ENCODE measurements at places on chromosomes 1 and 21.
A peak's percentile ranks its signal among the peaks of the same experiment; 100 is the strongest.

DNA sequence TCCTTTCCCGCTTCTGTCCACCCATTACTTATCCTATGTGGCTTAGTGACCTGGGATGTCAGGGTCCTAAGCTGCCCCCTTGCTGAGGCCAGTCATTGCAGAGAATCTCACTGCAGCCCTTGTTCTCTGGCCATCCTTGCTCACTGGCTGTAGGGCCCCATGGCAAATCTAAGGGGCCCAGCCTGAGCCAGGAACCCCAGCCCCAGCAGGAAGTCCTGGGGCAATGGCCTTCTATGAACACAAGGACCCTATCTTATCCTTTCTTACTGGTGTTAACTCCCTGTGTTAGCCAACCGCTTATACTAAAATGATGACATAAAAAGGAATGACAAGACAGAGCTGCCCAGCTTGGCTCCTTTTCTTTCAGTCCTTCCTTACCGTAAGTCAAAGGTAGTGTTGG, 29.9 kb downstream of the DHCR24 start:
- no peak for DNase-seq

GRCh38 chr1:224631462-224632115, 15.5 kb downstream of the CNIH3 start:
- no peak for DNase-seq

DNA sequence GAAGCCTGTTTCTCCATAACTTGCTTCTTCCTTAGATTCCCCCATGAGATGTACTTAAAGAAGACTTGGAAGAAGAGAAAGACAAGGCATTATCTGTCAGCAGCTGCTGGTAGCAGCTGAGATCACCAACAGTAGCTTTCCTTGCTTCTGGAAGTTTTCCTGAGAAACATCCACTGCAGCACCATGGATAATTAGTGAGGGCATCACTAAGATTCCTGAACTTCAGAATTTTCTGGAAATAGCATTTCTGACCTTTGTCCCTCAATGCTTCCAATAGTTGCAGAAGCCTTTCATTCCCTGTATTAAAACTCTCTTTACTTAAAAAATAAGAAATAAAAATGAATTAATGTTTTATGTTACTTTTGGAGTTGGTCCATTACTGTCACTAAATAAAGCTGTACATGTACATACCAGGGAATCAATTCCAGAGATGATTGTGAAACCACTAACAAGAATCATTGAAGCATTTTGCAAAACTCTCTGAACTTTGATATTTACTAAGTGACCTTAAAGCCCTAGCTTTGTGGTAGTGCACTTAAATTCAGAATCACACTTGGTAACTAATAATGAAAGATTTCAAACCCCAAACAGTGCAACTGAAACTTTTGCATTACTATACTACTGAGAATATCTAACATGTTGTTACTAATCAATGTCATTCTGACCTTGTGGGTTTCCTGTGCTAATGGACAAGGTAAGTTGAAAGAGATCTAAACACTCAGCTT, at the start of gene CFHR4:
Gene CFHR4, plus strand, starts transcription at position 538 of the 725 bp plus-strand sequence. Its CDS starts 99 bp downstream, at position 637.
- no peak for DNase-seq

DNA sequence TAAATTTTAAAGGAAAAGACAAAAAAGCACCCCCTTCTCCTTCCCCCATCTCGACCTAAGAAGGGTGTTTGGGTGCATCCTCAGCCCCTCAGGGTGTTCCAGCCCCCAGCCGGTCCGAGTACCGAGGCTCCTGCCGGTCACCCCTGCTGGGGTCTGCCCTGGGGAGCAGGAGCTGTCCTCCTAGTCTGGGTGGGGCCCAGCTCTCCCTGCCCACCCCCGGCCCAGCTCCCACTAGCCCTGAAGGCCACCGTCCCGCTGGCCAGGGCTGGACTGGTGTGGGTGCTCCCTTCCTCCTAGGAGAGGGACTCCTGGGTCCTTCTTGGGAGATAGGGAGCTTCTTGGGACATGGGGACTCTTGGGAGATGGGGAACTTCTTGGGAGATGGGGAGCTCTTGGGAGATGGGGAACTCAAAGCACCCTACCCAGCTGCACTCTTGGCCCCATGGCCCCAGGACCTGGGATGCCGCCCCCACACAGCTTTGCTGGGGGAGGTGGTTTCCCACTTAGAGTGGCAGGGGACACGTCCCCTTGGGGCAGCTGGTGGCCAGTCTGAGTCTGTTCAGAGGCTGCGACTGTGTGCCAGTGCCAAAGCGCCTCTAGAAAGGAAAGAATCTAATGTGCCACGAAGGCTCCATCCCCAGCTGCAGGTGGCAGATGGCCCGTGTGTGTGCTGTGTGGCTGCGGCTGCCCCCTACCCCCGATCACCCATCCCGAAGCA, 44.5 kb downstream of the MORN1 start:
- no peak for DNase-seq

DNA sequence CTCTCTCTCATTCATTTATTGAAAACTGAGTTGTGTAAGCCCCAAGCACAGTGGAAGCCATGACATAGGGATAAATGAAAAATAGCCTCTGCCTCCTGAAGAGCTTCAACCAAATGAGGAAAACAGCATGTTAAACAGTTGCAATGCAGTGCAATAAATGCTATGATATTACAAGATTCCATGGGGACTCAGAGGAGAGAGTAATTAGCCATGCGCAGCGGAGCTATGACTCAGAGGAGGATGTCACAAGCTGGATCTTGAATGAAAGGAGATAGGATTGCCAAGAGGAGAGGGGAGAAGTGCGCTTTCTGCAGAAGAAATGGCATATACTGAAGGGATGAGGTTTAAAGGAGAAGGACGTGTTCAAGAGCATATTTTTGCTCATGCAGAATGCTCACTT, 231.3 kb upstream of the PLXNA2 start:
- no peak for DNase-seq

- no peak for DNase-seq
Measured at GRCh38 chr1:84598846-84599741, 24.9 kb upstream of the CTBS start.

DNA sequence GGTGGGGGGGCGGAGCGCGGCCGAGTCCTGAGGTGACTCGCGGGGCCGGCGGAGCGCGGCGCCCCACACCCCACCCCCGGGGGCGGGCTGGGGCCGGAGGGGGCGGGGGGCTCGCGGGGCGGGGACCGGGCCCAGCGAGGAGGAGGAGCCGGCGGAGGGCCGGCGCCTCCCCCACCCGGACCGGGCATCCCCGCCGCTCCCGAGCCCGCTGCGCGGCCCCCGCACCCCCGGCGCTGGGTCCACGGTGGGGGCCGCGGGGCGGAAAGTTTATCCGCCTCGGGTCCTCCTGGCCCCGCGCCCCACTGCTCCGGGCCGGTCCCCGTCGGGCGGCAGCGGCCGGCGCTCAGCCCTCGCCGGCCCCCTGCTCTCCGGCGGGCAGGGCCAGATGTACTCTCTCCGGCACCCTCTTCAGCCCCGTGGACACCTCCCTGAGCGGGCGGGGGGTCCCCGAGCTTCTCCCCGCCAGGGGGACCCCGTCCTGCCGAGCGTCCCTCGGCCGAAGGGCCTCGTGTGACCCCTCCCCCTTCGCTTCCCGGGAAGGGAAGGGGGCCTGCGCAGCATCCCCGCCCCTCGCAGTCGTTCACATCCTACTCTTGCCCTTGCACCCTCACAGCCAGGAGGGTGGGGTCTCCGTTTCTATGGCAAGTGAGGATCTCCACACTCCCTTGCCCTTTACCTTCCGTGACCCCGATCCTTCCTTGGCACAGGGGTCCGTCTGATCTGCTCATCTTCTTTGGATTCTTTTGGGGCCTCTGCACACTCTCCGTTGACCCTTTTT, 663 bp downstream of the CAMTA1 start:
- peak; percentile 21 for DNase-seq

- DNase-seq = no peak
Measured at GRCh38 chr1:97069312-97069711, 347.7 kb downstream of the PTBP2 start.

DNA sequence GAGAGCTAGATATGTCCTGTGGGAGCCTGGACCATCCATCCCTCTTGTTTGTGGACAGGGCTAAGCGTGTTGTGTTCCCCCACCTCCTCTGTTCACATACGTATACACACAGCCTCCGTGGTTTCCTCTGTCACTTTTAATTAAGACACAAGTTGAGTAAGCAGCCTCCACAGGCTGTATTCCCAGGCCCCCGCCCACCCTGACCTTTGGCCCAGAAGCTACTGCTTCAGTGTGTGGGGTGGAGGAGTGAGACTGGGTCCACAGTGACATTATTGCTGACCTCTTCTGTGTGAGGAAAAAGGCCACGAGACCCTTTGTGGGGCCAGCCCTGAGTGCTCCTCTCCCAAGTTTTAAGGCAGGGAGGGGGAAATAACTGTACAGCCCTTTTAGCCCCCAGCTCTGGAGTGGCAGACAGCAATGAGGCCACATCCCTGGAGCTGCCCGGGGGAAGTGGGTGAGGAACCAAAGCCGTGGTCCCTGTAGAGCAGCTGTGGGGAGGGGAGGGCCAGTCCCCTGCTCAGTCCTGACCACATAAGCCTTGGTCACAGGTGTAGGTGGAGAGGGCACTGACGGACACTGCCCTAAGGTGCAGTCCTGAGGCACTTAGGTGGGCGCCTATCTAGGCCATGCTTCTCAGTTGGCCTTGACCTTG, 4.4 kb downstream of the ELOVL1 start:
- DNase-seq = no peak
